ENCODE measurements at places on chromosomes 2 and 18.
A peak's percentile ranks its signal among the peaks of the same experiment; 100 is the strongest.

GRCh38 chr2:127386764-127387654 lies 766 bp downstream of the MAP3K2 start:
- peak; percentile 65 for DNase-seq

DNA sequence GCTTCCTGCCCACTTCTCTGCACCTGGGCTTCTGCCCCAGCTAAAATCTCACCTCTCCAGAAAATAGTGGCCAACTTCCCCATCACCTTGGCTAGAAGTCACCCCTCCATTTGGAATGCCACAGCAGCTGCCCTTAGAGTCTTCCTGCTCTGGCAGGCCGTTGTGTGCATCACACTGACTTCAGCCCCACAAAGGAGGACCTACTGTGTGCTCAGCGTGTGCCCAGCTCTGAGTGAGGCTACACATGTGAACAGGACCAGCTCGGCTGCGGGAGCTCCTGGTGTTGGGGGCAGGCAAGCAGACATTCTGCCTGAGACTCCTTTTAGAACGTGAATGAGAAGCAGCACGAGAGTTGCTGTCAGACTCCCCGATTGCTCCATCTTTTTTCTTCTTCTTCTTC lies 78.7 kb downstream of the AGAP1 start:
- DNase-seq, result no peak

GRCh38 chr18:54197747-54198411 lies 26.6 kb downstream of the MBD2 start:
- no peak for DNase-seq

DNA sequence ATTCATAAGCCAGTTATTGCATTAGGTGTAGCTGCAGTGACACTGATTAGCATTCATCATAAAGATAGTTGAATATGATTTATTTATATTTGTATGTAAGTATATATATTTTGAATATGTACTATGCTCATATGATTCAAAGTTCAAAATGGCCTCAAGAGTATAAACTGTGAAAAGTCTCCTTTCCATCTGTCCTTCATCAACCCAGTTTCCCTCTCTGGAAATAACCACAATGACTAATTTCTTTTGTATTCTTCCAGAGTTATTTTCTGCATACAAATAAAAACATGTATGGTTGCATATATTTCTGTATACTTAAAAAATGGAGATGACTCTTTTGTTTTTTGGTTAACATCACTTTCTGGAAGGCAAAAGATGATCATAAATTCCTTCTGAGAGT lies 95.2 kb downstream of the CAMKMT start:
- DNase-seq, result no peak

GRCh38 chr2:109258376-109258775 lies 129.4 kb downstream of the SH3RF3 start:
- no peak for DNase-seq

DNA sequence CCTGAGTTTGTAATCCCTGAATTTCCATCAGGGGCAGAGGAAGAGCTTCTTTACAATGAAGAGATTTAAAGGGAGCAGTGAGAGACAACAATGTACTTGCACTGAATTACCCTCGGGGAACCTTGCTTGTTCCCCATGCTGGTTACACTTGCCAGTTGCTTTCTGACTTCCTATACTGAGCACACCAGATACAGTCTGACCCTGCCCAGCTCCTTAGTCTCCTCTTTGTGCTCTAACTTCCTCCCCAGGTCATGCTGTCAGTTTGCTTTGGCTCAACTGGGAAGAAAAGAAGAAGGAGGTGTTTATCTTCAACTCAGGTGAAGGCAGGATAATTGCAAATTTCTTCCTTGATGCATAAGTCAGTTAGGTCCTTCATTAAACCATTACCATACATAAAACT lies 658.4 kb downstream of the NYAP2 start:
- no peak for DNase-seq

DNA sequence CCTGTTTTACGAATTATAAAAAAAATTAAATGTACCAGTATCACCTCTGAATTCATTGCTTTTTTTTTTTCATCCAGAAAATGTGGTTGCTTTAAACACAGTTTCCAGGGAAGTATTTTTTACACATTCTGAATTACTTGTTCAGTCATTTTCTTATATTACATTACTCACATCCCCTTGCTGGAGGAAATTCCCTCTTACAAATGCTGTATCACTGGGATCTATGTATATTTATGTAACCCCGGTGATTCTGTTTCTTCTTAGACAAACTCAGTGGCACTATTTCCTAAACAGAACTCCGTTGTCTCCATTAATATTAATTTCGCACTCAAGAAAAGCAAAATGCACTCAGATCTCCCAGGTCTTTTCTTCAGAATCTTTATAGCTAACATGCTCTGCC lies 1078.5 kb upstream of the ZEB2 start:
- no peak for DNase-seq

DNA sequence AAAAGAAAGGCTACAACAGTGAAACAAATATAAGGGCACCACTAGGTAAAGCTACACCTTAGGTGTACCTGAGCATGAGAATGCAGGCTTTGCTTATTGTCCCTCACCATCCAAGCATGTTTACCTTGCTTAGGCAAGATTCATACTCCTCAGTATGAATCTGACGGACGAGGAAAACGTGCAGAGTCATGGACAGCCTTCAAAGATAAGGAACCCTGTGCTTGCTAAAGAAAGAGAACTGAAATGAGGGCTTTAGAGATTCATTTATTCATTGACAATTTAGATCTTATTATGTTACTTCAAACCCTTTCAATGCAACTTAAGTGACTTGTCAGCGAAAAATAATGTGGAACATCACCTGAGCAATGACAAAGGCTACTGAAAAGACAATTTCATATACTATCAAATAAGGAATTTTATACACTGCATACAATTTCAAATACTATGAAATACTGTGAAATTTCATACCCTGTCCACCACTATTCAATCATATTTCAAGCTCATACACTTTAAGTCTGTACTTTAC lies 21.7 kb downstream of the CLASP1 start:
- no peak for DNase-seq

DNA sequence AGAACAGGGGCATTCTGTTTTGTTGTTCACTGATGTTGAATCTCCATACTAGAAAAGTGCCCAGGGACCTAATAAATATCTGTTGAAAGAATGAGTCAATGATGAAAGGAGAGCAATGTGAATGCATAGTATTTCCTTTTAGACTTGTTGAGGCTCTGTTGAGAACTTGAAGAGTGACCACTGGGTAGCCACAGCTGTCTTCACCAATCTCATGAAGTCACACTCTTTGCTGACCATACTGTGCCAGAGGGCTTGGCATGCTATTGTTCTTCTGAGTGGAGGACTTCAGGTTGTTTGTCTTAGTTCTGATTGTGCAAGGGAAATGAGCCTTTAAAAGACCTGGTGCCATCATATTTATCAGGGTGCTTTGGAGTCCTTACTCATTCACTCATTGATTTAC lies 41.6 kb upstream of the NT5C1B start:
- no peak for DNase-seq

- no peak for DNase-seq
These were observed 1.1 kb downstream of the LMAN1 start for GRCh38 chr18:59357928-59358327.

DNA sequence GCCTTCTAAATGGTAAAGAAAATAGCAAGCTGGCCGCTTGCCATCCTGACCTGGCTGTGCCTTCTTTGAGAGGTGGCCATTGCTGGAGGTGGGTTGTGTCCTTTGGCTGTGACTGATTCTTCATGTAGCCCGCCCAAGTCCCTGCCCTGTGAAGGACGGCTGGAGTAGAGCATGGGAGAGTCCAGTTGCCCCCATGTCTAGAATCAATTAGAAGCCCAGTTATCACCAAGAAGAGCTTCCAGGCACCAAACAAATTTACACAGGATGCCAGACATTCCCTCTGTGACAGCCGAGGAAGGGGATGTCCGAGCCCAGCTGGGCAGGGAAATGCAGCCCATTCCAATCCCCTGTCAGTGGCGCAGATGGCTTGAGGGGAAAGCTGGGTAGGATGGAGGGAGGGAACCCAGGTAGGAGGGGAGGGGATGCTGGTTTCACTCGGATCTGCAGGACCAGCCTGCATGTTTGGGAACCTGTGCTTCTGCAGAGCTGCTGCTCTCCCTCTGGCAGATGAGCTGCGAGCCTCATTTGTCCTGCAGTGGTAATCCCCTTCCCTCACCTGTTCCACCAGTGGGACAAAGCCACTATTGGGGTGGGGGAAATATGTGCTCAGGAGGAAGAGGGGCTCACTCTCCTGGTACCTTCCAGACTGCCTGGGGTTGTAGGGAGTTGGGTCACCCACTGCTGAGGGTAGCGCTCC lies 25.7 kb upstream of the ASB18 start:
- DNase-seq, result no peak

- no peak for DNase-seq
These were observed 7.4 kb downstream of the HDAC4 start for GRCh38 chr2:239393388-239393940.

- DNase-seq, result no peak
These were observed 7.3 kb upstream of the CENPA start for GRCh38 chr2:26778507-26778906.

GRCh38 chr2:24490181-24490689 lies 819 bp upstream of the NCOA1 start:
- no peak for DNase-seq

- no peak for DNase-seq
These were observed 53.4 kb downstream of the NAPG start for GRCh38 chr18:10579079-10579867.

- DNase-seq, result peak; percentile 59
These were observed 35.4 kb downstream of the FASTKD2 start for GRCh38 chr2:206800506-206801417.

DNA sequence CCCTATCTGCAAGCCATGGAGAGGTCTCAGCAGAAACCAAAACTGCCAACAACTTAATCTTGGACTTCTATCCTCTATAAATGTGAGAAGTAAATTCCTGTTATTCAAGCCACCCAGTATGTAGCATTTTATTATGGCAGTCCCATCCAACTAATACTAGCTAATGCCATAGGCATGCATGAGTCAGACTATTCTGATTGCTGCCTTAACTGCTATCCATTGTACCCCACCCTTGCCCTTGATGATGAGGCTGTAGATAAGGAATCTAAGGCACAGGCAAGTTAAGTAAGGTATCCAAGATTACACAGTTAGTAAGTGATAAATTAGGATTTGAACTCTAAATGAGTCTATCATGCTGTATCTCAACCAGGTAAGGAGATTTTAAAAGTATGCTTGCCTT lies 223.0 kb downstream of the UBE2E3 start:
- no peak for DNase-seq

DNA sequence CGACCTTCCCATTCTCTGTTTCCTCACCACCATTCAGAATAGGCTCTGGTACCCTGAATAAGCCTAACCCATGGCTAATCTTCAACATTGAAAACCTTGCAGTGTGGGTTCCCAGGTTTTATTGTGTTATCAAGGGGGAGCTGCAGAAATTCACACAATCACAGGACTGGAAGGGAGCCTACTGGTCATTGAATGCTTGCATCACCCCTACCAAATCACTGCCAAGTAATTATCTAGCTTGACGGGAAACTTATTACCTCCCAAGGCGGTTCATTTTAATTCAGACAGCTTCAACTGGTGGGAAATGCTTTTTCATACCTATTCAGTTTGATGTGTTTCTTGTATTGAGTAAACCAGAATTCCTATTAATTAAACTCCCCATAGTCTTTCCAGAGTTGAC lies 33.6 kb upstream of the EFEMP1 start:
- DNase-seq, result no peak

GRCh38 chr2:235077046-235077445 lies 125.2 kb downstream of the SH3BP4 start:
- no peak for DNase-seq

DNA sequence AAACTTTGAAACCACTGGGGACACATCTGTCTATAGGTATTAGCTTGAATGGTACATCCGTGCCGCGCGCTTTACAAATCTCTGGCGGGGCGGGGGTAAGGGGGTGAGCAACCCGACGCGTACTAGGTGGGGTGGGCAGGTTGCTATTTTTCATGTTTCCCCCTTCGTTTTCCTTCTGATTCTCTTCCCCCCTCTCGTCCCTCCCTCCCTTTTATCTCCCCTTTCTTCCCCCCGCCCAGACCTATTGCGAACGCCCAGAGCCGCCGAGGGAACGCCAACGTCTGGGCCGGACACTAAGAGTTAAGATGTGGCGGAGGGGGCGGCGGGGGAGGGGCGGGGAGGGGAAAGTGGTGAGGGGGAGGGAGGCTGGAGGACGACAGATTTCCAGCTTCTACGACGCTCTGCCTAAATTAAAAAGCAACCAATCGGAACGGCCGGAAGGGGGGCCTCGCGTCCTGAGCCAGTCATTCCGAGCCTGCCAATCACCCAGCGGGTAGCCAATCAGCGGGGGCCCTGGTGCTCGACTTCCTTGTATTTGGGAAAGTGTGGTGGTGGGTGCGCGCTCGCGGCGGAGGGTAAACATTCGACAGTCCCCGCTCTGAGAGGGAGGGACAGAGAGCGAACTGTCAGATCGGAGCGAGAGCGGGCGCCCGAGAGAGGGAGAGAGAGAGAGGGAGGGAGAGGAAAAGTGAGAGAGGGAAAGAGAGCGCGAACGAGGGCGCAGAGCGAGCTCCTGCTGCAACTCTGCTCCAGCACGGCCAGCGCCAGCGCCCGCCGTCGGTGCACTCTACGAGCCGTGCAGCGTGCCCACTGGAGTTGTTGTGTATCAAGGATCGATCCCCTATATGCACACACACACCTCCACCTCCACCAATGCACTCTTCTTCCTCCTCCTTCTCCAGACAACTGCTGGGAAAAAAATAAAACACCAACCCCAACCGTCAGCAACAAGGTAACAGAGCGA lies at the start of gene POU3F3:
Gene POU3F3, plus strand, starts transcription at position 582 of the 964 bp plus-strand sequence. CDS start 1,396 bp downstream, outside the sequence.
- DNase-seq, result peak; percentile 90

- no peak for DNase-seq
These were observed 36.2 kb downstream of the HJURP start for GRCh38 chr2:233817995-233818638.

GRCh38 chr18:6255116-6255705 lies 159.5 kb downstream of the L3MBTL4 start:
- no peak for DNase-seq

DNA sequence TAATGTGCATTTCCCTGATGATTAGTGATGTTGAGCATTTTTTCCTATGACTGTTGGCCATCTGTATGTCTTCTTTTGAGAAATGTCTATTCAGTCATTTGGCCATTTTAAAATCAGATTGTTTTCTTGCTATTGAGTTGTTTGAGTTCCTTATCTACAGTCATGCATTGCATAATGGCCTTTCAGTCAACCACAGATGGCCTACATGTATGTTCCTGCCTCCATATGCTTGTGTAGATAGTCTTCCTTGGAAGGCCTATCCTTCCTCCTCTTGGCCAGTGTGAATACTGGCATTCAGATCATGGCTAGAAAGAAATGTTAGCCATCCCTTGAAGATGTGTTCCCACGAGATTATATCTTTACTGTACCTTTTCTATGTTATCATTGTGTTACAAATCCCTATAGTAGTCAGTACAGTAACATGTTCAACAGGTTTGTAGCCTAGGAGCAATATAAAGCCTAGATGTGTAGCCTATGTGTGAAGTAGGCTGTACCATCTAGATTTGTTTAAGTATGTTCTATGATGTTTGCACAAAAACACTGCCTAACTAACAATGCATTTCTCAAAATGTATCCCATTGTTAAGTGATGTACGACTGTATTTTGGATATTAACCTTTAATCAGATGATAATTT lies 65.6 kb upstream of the CD302 start:
- no peak for DNase-seq
